ENCODE measurements at places on chromosomes 3 and 15. TPM values are rescaled to one million over a fixed set of nuclear protein-coding genes. Genes with fewer than 3 reads are reported as not detected.

Gene SENP5
- total RNA-seq, result 44.8 TPM

Gene TRAK1
- 38.9 TPM for total RNA-seq

Gene SUSD5
- total RNA-seq, result 1.9 TPM

Gene TRIM42
- not detected for total RNA-seq

Gene ATP2B2
- total RNA-seq, result not detected

Gene CYP1A1
- total RNA-seq, result 5.5 TPM

Gene FES
- 52.8 TPM for total RNA-seq

Gene ITPKA
- 0.66 TPM for total RNA-seq

Gene GRK7
- under 0.01 TPM for total RNA-seq

Gene CCK
- not detected for total RNA-seq

Gene C15orf40
- total RNA-seq, result 11.1 TPM

Gene SPTSSB
- total RNA-seq, result not detected

Gene GNAT1
- not detected for total RNA-seq

Gene GOLIM4
- 64.0 TPM for total RNA-seq

Gene PLSCR4
- 94.1 TPM for total RNA-seq

Gene CPN2
- not detected for total RNA-seq

Gene DCBLD2
- total RNA-seq, result 98.2 TPM

Gene GATM
- total RNA-seq, result 0.28 TPM

Gene ZNF662
- total RNA-seq, result 0.36 TPM

Gene APPL1
- total RNA-seq, result 38.4 TPM

Gene NXPE3
- 7.5 TPM for total RNA-seq

Gene KY
- not detected for total RNA-seq

Gene GOLGA6A
- not detected for total RNA-seq

Gene CSTA
- total RNA-seq, result 0.66 TPM

Gene CD276
- total RNA-seq, result 82.4 TPM

Gene CYP8B1
- not detected for total RNA-seq

Gene SAMD7
- total RNA-seq, result not detected

Gene WDR48
- 26.4 TPM for total RNA-seq

Gene C3orf85
- not detected for total RNA-seq

Gene GHSR
- not detected for total RNA-seq
